Right renal pelvis (tissue), 4 donors: ENCODE measurements at places on chromosomes 7 and 10. TPM values are rescaled to one million over a fixed set of nuclear protein-coding genes. Genes with fewer than 3 reads are reported as not detected.

DNA sequence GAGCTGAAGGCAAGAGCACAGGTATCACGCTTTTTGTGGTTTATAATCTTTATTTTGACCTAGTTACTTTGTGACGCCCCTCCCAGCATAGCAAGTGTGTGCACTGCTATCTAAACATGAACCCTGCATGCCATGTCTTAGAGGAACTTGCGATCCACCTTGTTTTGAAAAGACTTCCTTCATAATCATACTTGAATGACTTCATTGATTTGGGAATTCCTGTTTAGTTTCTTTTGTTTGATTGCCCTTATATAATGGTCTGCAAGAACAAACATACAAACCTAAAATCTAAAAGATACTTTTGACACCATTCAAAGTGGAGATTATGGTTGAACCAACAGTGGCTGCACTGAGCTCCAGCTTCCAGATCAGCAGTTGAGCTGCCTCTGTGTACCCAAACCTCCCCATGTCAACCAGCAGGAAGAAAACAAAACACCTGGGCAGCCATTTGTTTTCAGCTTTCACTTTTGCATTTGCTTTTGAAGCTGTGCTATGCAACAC is 132.6 kb downstream of the CELF2 start:
- DNase-seq: no peak

GRCh38 chr7:2651336-2651735 is 19.6 kb downstream of the TTYH3 start:
- no peak for DNase-seq

DNA sequence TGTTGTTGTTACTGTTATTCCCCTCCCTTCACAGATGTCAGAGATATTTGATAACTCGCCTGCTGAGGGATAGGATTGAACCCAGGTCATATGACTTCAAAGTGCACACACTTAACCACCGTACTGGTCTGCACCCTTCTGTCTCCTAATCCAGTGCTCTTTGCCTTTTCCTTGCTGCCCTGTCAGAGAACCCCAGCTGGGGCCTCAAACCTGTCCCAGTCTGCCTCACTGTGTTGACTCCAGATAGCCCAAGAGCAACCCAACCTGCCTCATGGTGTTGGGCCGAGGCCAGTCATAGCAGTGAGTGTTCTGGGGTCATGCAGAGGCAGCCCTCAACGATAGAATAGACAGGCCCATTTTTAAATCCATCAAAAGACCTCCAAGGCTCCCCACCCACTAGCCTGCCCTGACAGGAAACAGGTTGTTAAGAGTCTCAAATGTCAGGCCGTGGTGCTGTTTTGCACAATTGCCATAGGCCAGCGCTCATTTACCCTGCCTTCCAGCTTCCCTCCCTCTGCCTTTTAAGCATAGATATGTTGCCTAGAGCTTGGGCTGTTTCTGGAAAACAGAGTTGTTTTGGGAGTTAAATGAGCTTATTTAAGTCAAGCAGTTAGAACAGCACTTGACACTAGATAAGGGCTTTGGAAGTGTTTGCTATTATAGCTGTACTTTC is 37.0 kb upstream of the PDCD4 start:
- peak; percentile 81 for DNase-seq

GRCh38 chr10:110873951-110874350 is 2.2 kb downstream of the PDCD4 start:
- no peak for DNase-seq

DNA sequence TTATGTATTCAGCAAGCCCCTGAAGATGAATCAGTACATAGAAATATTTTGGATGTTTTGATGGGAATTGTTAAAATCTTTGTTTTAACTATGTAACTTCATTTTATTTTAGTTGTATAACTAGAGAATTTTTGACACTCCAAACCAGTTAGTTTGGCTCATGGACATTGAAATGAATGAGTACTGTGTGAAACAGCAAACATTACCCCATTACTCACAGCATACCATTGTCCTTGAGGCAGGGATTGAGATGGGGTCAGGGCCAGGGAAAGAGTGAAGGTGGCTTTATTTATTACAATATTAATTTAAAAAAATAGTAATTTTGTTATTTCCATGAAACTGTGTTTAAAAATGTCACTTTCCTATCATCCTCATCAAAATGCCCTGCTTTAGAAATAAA is 4.8 kb upstream of the BMPER start:
- no peak for DNase-seq

DNA sequence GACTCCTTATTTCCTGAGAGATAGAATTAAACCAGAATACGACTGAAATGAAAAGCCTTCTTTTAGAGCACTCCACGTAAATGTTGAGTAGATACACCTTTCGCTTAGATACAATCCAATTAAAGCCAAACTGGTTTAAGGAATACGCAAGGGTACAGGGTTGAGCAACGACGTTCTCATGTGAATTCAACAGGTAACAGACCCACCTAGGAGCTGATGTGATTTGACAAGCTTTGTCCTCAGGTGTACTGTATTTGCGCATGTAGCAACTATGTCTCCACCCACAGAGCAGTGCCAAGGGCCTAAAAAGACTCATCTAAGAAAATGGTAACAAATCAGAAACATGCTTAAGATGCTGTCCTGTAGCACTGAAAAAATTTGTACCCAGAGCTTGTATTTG is 139.6 kb downstream of the GATA3 start:
- DNase-seq: no peak

Gene HSPA12A
- 39.2 TPM for polyA plus RNA-seq

DNA sequence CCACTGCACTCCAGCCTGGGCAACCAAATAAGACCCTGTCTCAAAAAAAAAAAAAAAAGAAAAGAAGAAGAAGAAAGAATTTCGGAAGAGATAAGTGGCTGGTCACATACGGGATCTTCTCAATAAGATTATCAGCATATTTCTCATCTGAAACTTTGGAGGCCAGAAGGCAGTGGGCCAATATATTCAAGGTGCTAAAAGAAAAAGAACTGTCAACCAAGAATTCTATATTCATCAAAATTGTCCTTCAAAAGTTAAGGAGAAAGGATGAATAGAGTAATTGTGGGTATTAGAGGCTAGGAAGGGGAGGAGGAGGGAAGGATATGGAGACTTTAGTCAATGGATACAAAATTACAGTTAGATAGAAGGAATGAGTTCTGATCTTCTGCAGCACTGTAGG is 43.9 kb upstream of the NANOS1 start:
- no peak for DNase-seq

- no peak for DNase-seq
These were observed 109.5 kb downstream of the NRF1 start for GRCh38 chr7:129721068-129721467.
